Type B pancreatic cell (in vitro differentiated cells): ENCODE measurements at places on chromosomes 12 and 14.

- no peak for DNase-seq
Measured at GRCh38 chr14:58637040-58637390, 747 bp upstream of the DACT1 start.

GRCh38 chr12:129762436-129762835 is 141.4 kb downstream of the TMEM132D start:
- DNase-seq: no peak

DNA sequence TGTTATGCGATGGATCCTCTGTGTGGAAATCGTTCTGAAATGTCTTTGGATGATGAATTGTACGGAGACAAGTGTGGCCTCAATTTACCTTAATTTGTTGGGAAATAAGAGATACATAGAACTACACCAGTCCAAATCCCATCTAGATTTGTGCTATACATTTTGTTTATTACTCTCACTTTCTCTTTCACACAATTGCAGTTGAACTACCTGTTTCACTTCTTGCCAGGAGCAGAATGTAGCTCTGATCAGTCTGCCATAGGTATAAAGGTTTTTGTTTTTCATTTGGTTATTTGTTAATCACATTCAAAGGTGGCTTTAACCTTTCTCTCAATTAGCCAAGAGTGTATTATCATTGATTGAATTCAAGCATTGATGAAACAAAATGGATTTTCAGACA is 268.2 kb downstream of the SNAPC1 start:
- DNase-seq: no peak

DNA sequence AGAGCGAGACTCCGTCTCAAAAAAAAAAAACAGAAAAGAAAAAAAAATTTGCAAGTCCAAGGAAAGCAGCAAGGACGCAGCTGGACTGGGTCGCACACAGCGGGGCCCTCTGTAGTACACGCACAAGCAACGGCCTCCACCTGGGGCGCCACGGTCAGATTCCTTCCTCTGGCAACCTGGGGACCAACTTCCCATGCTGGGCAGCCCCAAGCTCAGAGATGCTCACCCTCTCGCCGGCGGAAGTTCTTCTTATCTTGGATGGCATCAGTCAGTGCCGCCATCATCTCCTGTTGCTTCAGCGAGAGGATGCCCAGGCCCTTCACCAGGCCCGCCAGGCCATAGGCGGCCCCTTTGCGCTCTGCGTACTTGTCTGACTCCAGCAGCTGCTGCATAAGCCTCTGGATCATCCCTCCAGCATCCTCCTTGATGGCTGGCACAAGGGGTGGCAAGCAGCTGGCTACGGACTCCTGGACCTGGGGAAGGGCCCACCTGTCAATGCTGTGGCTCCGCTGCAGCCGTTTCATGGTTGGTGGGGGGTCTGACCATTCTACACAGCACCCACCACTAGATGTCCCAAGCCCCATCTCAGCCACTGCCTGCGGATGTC is 34.5 kb upstream of the RAB35 start:
- DNase-seq: no peak

GRCh38 chr12:49428793-49429192 is 61.5 kb downstream of the SPATS2 start:
- no peak for DNase-seq

GRCh38 chr12:68972595-68972994 is 39.6 kb upstream of the CPM start:
- DNase-seq: no peak
